ENCODE measurements at places on chromosomes 2 and 18. TPM values are rescaled to one million over a fixed set of nuclear protein-coding genes. Genes with fewer than 3 reads are reported as not detected.

The CYP1B1 gene
- total RNA-seq, result 157 TPM

The SELENOI gene
- total RNA-seq, result 13.6 TPM

The ZSWIM2 gene
- total RNA-seq, result 0.81 TPM

The AMER3 gene
- not detected for total RNA-seq

The BOLL gene
- not detected for total RNA-seq

The HOXD9 gene
- total RNA-seq, result 8.9 TPM

The SP140L gene
- total RNA-seq, result 20.2 TPM

The NOSTRIN gene
- 0.12 TPM for total RNA-seq

The ITGB6 gene
- total RNA-seq, result 0.61 TPM

The SYT4 gene
- total RNA-seq, result not detected

The CIAO1 gene
- total RNA-seq, result 90.3 TPM

The RAB6C gene
- total RNA-seq, result not detected

The RBKS gene
- 1.3 TPM for total RNA-seq

The LIMS3 gene
- total RNA-seq, result 2.2 TPM

The NPPC gene
- not detected for total RNA-seq

The ESCO1 gene
- 12.0 TPM for total RNA-seq

The MAP3K19 gene
- total RNA-seq, result not detected

The C2orf80 gene
- total RNA-seq, result not detected

The BMP10 gene
- total RNA-seq, result not detected

The FAM237A gene
- not detected for total RNA-seq

The ACYP2 gene
- 5.6 TPM for total RNA-seq

The RBM44 gene
- 0.49 TPM for total RNA-seq

The IL36RN gene
- total RNA-seq, result not detected

The SLC11A1 gene
- total RNA-seq, result under 0.01 TPM

The TRAPPC12 gene
- 73.7 TPM for total RNA-seq

The OTOS gene
- not detected for total RNA-seq

The PAX8 gene
- 19.8 TPM for total RNA-seq

The TRABD2A gene
- total RNA-seq, result 0.36 TPM

The SCN9A gene
- 2.6 TPM for total RNA-seq

The PROC gene
- not detected for total RNA-seq

The POTEE gene
- not detected for total RNA-seq

The ABHD1 gene
- total RNA-seq, result 0.24 TPM

The EDAR gene
- total RNA-seq, result not detected

The ABCG8 gene
- not detected for total RNA-seq

The EFEMP1 gene
- total RNA-seq, result 364 TPM

All from hair follicle dermal papilla cell (primary cell).